Bronchial epithelial cell (primary cell): ENCODE measurements at places on chromosomes 13 and 19.

DNA sequence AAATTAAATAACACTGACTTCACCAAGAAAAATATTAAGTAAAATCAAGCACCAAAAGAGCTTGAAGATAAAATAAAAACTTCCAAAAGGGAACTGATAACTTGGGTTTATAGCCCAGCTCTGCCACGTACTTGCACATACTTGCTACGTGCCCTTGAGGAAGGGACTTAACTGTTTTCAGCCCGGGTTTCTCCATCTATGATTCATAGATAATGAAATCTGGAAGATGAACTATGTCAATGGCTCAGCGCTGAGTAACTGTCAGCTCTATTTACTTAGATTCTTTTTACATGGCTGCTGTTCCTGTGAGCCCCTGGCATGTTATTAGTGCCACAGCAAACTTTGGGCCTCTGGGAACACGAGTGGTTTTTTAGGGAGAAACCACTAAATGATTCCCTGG is 9.6 kb upstream of the ZC3H13 start:
- peak; percentile 76 for DNase-seq

- DNase-seq, result no peak
These were observed 13.2 kb downstream of the NAPSA start for GRCh38 chr19:50352242-50352641.

DNA sequence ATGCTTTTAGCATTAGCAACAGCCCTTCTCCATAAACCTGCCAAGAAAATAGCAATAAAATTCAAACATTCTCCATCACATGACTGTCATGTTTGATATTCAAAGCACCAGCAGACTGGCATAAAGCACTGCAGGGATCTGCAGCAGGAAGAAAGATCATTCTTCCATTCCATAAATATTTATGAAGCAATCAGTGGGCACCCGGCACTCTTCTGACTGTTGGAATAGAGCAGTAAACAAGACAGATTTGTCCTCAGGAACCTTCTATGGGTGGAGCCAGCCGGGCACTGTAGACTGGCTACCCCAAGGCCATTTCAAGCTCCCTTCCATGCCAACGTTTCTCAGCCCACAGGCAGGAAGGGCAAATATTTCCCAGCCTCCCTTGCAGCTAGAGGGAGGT is 25.5 kb downstream of the PLA2G4C start:
- DNase-seq, result no peak

- peak; percentile 5 for DNase-seq
These were observed 549 bp downstream of the TIMM50 start for GRCh38 chr19:39481229-39481545.

- DNase-seq, result no peak
These were observed 731.2 kb upstream of the PCDH9 start for GRCh38 chr13:67961331-67961730.

DNA sequence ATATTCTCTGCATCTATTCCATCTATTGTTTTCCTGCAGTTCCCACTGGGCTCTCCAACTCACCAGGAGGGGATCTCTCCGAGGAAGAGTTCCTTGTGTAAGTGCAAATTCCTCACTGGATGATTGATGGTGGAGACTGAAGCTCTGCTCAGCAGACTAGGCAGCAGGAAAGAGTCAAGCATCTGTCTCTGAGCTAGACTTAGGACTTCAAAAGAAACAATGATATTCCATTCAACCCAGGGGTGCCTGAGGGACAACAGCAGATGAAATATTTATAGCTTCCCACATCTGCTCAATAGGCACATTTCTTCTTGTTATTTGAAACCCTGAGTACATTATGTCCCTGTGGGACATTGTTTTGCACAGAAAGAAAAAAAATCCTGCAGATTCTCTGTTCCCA is at the start of the genes OR7A5 and OR7C1:
Gene OR7A5 (minus strand): TSS at position 175 of the 400 bp plus-strand sequence. CDS start 6,944 bp downstream, outside the sequence.
Gene OR7C1 (minus strand): TSS at position 175 of the 400 bp plus-strand sequence. CDS start 35,049 bp downstream, outside the sequence.
- DNase-seq, result no peak

DNA sequence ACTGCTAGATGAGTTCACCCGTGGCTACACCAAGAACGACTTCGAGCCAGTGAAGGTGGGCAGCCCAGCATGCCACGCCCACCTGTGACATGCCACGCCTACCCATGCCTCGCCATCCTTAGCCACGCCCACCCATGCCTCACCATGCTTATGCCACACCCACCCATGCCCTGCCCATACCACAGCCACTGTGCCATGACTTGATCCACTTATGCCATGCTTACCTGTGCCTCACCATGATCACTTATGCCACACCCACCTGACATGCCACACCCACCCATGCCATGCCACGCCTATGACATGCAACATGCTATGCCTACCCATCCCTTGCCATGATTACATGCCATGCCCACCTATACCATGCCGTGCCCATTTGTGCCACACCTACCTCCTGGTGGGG is 12.9 kb upstream of the USE1 start:
- DNase-seq, result peak; percentile 46

- DNase-seq, result no peak
These were observed 7.7 kb upstream of the LGALS7 start for GRCh38 chr19:38781058-38781457.

DNA sequence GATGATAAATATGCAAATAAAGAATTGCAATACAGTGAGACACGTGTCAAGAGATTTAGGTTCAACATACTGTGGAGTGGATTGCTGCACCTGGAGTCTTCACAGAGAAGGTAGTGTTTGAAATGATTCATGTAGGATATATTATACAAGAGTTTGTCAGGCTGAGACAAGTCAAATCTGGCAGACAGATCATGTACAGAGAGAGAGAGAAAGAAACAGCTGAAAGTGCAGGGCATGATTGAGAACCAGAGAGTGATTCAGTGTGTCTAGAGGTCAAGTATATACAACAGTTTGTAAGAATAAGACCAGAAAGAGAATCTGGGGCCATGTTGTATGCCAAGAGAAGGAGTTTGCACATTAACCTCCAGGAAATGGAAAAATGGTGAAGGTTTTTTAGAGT is 2.1 kb upstream of the VWA8 start:
- DNase-seq, result peak; percentile 99

DNA sequence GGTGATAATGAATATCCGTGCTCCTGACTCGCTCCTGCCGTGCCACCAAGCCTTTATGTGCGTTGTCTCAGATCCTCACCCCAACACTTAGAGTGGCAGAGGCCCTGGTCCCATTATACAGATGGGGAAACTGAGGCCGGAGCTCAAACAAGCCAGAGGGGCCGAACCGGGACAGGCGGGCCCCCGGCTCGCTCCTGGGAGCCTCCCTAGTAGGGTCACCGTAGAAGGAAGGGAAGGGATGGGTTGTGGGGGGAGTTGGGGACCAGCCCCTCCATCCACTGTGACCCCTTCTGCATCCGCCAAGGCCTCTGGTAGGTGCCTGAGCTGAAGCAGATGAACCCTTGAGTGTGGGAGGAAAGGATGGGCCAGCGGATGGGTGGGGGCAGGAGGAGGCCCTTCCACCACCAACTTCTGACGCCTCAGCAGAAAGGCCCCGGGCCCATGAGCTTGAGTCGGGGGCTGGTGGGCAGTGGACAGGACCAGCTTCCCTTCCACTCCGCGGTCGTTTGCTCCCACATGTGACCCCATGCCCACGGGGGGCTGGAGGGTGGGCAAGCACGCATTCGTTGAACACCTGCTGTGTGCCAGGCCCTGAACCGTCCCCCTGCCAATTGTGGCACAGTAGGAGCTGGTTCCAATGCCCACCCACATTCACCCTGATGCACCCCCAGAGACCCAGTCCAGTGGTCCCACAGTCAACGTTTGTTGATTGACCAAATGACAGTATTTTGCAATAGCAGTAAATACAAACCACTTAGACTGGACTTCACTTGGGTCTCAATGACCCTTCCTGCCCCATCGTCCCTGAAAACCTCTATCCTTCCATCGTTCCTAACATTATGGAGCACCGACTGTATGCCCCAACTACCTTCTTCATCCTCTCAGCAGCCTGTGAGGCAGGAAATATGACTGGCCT is 24.2 kb upstream of the TCF3 start:
- DNase-seq, result no peak

- DNase-seq, result no peak
These were observed 199.2 kb upstream of the MAB21L1 start for GRCh38 chr13:35675651-35676050.

- no peak for DNase-seq
These were observed 27.4 kb downstream of the LAMP1 start for GRCh38 chr13:113324398-113324797.

GRCh38 chr19:11242864-11243797 is 3.7 kb downstream of the ANGPTL8 start:
- peak; percentile 38 for DNase-seq

DNA sequence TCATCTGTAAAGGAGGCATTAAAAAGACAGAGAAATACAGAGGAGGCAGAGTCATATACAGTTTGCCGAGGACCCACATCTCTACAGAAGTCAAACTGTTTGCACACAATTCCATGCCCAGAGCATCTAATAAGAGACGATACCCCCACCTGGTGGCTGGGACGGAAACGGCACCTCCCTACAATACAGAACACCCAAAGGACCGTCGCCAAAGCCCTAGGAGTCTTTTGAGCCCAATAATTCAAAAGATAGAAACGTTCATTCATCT is 703 bp upstream of the PLEKHG2 start:
- peak; percentile 88 for DNase-seq

GRCh38 chr19:3365836-3366752 is at the start of gene NFIC:
TSS of gene NFIC (plus strand) at chr19:3366583. CDS start at chr19:3366637, 54 bp downstream.
- DNase-seq, result no peak

GRCh38 chr19:57282011-57282643 is 1.8 kb downstream of the ZNF460 start:
- peak; percentile 92 for DNase-seq

- DNase-seq, result no peak
These were observed 3.1 kb downstream of the ADAT3 start for GRCh38 chr19:1908364-1908678.

GRCh38 chr19:37975071-37975470 is 68.1 kb downstream of the SIPA1L3 start:
- DNase-seq, result no peak

DNA sequence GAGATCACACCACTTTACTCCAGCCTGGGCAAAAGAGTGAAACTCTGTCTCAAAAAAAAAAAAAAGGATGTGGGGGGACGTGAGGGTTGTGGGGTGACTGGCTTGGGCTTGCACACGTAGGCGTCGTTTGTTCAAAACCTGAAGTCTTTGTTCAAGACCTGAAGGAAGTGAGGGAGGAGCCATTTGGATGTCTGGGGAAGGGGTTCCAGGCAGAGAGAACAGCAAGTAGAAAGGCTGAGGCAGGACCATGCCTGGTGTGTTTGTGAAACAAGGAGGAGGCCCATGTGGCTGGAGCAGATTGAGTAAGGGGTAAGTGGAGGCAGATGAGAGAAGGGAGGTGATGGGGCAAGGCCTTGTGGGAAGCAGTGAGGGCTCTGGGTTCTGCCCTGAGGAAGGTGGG is 27.8 kb downstream of the PIN1 start:
- DNase-seq, result no peak

GRCh38 chr13:76758257-76758656 is 127.9 kb downstream of the KCTD12 start:
- DNase-seq, result no peak

DNA sequence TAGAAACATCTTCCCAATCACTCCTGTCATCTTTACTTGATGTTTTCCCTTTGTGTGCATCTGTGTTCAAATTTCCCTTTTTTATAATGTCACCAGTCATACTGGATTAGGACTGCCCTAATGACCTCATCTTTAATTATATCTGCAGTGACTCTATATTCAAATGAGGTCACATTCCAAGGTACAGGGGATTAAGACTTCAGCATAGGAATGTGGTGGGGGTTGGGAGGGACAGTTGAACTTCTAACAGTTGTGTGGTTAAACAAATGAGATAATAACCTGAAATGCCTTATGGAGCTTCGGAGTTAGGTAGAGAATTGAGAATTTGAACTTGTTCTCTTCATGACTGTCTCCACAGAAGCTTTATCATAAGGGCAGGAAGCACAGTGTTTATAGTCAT is 23.0 kb downstream of the PAN3 start:
- DNase-seq, result peak; percentile 26

DNA sequence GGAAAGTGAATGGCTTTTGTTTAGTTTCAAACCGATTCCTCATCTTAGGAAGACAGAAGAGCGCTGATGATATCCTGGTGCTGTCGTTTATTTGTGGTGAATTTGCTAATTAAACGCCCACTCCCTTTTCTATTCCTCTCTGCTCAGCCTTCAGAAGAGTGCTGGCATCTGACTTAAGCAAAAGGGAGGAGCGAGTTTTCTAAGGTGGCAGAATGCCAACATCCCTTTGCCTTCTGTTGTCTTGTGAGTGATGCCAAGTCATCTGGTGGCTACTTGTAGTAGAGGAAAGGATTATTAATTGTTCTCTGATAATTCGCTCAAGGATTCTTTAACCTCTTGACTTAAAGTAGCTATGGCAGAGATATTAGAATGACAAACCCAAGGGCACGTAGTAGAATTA is 68.1 kb downstream of the ERCC5 start:
- peak; percentile 87 for DNase-seq

DNA sequence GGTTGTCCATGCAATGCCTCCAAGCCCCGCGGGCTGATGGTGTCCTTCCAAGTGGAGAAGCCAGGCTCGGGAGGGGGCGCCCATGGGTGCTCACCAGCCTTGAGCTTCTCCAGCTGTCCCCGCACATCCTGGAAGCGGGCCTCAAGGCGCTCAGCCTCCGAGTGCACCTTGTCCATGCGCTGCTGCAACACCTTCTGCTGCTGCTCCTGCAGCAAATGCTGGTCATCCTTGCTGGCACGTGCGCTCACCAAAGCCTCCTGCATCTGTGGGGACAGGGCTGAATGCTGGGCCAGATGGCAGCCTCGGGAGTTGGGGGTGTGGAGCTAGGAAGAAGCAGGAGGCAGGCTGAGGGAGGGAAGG is 22.8 kb upstream of the EMP3 start:
- DNase-seq, result no peak

- no peak for DNase-seq
These were observed 5.1 kb upstream of the TSHZ3 start for GRCh38 chr19:31354316-31354715.

DNA sequence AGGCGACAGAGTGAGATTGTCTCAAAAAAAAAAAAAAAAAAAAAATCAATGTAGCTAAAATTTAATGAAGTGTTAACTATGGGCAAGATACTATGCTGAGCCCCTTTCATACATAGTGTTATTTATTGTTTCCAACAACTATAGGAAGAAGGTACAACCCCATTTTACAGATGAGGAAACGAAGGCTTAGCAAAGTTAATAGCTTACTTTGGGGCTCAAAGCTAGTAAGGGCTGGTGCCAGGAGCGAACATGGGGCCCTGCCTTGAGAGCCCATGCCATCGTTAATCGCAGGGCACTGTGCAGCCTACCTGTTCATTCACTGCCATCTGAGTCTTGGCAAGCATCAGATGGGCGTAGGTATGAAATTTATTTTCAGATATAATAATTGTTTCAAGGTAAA is 1.9 kb upstream of the FRY start:
- no peak for DNase-seq

GRCh38 chr13:51564252-51564651 is 20.0 kb upstream of the WDFY2 start:
- no peak for DNase-seq

DNA sequence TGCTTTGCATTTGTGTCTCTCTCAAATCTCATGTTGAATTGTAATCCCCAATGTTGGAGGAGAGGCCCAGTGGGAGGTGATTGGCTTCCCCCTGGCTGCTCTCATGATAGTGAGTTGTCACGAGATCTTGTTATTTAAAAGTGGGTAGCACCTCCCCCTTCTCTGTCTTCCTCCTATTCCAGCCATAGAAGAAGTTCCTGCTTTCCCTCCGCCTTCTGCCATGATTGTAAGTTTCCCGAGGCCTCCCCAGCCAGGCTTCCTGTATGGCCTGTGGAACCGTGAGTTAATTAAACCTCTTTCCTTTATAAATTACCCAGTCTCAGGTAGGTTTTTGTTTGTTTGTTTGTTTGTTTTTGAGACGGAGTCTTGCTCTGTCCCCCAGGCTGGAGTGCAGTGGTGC is 3.8 kb downstream of the LILRA4 start:
- no peak for DNase-seq

- DNase-seq, result no peak
These were observed 372.1 kb downstream of the UQCRFS1 start for GRCh38 chr19:28840891-28841290.
